Urinary bladder (tissue), 4 donors: ENCODE measurements at places on chromosomes 5 and 9. TPM values are rescaled to one million over a fixed set of nuclear protein-coding genes. Genes with fewer than 3 reads are reported as not detected.

Gene TDRD7
- 9.8 TPM for total RNA-seq

Gene EIF4E1B
- total RNA-seq, result not detected

Gene PCDHGA10
- total RNA-seq, result 12.3 TPM

Gene IRX2
- 0.58 TPM for total RNA-seq

Gene SPAG8
- 1.9 TPM for total RNA-seq

Gene SLC27A6
- 8.8 TPM for total RNA-seq

- DNase-seq, result no peak
These were observed 5.7 kb downstream of the PHF2 start for GRCh38 chr9:93582115-93582514.

DNA sequence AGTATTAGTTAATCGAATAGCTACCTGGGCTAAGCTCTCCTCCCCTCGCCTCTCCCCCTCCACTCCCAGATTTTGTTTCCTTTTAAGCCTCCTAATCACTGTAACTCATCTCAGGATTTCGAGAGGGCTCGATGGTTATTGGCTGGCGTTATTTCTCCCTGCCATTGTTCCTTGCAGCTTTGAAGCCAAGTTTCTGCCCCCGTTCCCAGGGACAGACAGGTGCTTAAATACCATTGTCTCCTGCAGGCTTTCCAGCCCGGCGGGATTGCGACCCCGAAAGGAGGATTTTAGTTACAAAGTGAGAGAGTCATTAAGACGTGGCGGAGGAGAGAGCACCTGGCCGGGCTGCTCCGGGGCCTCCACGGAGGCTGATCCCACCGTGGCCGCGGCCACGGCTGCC, 46.2 kb downstream of the ASS1 start:
- no peak for DNase-seq

GRCh38 chr9:133917375-133917774, 74.7 kb downstream of the VAV2 start:
- no peak for DNase-seq

- no peak for DNase-seq
These were observed 955 bp upstream of the GALNT12 start for GRCh38 chr9:98806394-98807035.

- DNase-seq, result no peak
These were observed 47.0 kb upstream of the ZNF169 start for GRCh38 chr9:94212091-94212490.

DNA sequence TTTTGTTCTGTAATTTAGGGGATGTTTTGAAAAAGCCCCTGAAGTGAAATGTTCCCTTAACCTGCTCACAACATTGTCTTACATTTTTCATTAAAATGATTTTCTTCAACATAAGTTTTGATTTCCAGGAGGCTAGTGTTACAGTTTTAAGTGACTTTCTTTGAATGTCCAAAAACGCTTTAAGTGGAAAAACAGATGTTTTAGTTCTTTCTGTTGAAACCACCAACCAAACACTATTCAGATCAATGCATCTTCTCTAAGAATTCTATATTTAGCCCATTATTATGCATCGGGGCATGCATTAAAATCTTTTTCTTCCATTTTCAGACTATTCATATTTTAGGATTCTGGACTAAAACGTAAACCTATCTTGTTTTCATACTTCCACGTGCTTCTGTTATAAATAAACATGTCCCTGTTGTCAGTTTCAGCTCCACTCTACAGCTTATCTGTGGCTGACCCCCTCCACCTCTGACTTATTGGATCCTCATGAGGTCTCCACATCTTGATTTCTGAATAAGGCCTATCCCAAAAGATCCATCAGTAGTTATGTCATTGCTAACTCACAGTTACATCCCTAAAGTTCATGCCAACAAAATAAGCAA, 882.3 kb upstream of the SEMA6A start:
- no peak for DNase-seq

GRCh38 chr9:677461-678097, 163.9 kb upstream of the DMRT1 start:
- DNase-seq, result no peak

GRCh38 chr5:37615184-37615583, 224.7 kb downstream of the GDNF start:
- no peak for DNase-seq

GRCh38 chr9:115235221-115235620, 117.3 kb upstream of the TNC start:
- no peak for DNase-seq

DNA sequence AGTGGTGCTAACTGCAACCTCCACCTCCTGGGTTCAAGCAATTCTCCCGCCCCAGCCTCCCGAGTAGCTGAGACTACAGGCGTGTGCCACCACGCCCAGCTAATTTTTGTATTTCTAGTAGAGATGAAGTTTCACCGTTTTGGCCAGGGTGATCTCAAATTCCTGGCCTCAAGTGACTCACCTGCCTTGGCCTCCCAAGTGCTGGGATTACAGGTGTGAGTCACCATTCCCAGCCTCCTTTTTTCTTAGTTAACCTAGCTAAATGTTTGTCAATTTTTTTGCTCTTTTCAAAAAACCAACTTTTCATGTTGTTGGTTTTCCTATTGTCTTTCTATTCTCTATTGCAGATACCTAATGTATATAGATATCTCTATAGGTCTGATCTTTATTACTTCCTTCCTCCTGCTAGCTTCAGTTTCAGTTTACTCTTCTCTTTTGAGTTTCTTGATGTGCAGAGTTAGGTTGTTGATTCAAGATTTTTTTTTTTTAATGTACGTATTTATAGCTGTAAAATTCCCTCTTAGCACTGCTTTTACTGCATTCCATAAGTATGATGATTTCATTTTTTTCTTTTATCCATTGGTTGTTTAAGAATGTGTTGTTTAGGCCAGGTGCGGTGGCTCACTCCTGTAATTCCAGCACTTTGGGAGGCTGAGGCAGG, 32.9 kb downstream of the FGD3 start:
- no peak for DNase-seq
